ENCODE measurements at places on chromosomes 7 and 10. TPM values are rescaled to one million over a fixed set of nuclear protein-coding genes. Genes with fewer than 3 reads are reported as not detected.

DNA sequence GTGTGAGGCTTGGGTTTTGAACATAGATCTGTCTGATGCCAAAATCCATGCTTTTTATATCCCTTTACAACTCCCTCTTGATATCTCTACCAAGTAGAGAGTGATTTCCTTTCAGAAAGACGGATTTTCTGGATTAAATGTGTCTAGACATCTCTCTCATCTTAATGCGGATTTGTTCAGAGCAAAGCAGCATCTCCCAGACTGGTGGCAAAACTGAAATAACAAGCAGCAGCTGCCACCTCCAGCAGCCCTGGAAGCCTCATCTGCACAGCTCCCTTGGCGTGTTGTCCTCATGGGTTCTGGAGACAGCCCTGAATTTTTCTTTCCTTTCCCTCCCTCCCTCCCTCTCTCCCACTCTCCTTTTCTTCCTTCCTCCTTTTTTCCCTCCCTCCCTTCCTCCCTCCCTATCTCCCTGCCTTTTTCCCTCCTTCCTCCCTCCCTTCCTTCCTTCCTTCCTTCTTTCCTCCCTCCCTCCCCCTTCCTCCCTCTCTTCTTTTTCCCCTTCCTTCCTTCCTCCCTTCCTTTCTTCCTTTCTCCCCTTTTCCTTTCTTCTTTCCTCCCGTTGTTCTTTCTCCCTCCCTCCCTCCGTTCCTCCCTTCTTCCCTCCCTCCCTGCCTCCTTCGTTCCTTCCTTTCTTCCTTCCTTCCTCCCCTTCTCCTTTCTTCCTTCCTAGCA is 639.9 kb downstream of the TYW1 start:
- no peak for DNase-seq

DNA sequence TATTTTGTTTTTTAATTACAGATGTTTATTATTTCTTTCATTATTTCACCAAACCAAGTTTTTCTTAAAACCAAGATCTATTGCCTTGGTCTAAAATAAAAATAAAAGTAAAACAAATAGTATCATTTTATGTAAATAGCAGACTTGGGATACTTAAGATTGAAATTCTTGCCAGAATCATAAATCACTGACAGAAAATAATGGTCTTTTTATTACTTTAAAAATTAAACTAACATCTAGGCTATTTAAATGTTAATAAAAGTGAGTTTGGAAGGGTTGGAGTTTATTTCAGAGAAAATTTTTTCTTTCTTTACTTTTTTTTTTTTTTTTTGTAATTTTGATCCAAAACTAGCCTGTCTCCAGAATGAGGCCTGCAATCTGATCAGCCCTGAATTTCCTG is 568.0 kb upstream of the IGFBP3 start:
- DNase-seq, result no peak

DNA sequence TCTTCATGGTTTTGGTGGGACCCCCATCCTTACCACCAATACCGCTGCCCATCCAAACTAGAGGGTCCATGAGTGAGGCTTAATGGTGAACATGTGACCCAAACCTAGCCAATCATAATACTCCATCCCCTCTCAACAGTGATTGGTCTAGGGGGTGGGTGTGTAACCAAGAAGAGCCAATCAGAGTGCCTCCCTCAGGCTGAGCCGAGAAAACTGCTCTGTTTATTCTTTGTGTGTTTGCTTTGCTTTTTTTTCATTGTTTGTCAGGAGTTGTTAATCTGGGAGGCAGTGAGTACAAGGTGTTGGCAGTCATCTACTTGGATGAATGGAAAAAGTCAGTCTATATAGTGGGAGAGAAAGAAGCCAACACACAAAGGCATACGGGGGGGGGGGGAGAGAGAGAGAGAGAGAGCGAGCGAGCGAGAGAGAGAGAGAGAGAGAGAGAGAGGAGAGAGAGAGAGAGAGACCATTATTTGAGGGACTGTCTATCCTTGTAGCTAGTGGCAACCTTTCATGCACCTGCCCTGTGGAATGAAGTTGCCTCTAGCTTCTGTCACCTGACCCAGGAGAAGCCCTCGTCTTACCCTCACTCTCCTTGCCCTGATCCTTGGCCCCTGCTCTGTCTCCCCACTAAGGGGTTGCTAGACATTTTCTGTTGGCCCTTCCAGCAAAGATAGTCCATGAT is 441.7 kb downstream of the TYW1 start:
- no peak for DNase-seq

DNA sequence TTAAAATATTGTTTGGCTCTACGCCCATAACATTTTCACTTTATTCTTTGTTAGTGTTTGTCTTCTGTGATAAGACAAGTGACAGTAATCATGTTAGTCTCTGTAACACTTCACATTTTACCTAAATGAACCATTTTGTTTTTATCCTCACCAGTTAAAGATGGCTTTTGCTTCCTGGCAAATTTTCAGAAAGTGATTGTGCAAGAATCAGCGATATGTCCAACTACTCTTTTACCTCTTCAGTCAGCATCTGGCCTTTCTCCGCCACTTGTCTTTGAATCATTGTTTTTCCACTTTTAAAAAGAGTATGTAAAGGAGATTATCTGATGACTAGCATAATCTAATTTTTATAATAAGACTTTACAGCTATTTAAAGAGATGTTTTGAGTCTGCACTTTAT is 3.5 kb downstream of the DGKB start:
- DNase-seq, result no peak

- DNase-seq, result no peak
Measured at GRCh38 chr7:158549616-158550393, 37.8 kb downstream of the PTPRN2 start.

DNA sequence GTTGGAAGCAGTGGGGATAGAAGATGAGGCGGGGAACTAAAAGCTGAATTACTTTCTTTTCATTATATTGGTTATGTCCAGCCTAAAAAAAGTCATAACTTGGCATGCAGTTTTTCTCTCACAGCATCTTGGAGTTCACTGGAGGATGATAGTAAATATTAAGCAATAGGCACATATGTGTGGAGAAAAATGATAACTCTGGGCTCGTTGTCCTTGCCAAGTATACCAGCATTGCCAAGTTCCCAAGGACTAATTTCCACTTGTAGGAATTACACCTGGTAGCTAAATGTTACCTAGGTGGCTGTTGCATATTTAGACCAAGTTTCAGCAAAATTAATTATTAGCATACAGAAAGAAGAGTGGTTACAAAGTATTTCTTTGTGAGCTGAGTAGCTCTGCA is 1007.6 kb downstream of the ANKRD7 start:
- DNase-seq, result no peak

- DNase-seq, result no peak
Measured at GRCh38 chr7:20223356-20223755, 6.2 kb upstream of the MACC1 start.

DNA sequence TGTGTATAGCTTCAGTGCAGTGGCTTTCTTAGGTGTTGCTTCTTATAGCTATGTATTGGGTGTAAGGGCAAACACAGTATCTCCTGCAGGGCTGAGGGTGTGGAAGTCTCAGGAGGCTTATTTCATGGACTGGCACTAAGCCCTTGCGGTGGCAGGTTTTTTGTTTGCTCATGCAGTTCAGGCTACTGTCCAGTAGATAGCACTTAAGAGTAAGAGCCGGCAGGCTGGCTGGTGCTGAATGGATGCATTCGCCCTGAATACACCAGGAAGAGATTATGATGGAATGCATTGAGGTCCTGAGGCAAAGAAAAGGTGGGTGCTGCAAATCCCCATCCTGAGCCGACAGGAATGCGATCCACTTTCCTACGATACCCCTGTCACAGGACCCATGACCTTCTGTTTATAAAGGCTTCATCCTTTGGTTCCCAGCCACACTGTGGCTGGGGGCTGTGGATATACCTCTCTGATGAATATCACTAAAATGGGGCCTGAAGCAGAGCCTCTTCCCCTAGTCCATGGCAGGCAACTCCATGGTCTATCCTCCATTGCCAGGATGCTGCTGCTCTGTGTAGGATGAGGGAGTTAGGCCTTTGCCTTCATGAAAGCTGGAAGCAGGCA is 44.9 kb downstream of the ANXA8 start:
- no peak for DNase-seq

DNA sequence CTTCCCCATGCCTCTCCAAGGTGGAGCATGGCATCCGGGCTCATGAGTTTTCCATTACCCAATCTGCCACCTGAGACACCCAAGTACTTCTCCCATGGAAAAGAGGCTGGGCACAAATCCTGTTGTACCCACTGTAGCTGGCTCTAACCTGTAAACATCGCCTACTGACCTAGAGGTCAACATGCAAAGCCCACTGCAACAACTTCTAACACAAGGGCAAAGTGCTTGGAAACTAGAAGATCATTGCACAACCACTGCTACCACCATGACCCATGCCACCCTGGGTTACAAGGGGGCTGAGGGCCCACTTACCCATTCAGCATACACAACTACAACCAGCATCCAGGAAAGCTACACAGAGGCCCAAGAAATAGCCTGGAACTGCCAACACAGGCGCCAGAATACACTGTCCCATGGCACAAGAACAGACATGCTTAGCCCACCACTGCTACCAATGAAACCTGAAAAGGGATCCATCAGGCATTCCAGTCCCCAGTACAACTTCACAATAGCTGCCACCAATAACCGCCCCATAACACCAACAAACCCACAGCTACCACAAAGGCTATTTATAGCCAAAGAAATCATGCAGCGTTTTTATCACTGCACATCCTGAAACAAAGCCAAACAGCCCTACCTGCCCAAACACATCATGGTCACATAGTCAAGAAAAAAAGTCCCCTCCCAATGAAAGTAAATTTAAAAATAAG is 63.4 kb downstream of the RNF32 start:
- DNase-seq, result no peak

- DNase-seq, result no peak
Measured at GRCh38 chr10:47013507-47014154, 102.4 kb downstream of the PTPN20 start.

GRCh38 chr10:43128958-43129706 is 9.1 kb upstream of the CSGALNACT2 start:
- no peak for DNase-seq

- no peak for DNase-seq
Measured at GRCh38 chr7:31101544-31101943, 49.4 kb downstream of the ADCYAP1R1 start.

DNA sequence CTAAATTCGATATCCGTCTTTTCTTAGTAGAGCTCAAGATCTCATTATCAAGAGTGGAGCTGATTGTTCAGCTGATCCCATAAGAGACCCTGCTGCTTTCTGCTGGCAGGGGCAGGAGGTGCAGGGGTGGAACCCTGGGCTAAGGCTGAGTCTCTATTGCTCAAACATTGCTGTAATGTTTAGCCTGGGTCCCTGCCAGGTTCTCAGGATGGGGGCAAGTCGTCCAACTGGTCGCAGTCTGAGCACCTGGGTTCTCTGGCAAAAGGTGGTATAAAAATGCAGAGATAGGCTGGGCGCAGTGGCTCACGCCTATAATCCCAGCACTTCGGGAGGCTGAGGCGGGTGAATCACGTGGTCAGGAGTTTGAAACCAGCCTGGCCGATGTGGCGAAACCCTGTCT is 62.0 kb upstream of the NRBF2 start:
- DNase-seq, result no peak

DNA sequence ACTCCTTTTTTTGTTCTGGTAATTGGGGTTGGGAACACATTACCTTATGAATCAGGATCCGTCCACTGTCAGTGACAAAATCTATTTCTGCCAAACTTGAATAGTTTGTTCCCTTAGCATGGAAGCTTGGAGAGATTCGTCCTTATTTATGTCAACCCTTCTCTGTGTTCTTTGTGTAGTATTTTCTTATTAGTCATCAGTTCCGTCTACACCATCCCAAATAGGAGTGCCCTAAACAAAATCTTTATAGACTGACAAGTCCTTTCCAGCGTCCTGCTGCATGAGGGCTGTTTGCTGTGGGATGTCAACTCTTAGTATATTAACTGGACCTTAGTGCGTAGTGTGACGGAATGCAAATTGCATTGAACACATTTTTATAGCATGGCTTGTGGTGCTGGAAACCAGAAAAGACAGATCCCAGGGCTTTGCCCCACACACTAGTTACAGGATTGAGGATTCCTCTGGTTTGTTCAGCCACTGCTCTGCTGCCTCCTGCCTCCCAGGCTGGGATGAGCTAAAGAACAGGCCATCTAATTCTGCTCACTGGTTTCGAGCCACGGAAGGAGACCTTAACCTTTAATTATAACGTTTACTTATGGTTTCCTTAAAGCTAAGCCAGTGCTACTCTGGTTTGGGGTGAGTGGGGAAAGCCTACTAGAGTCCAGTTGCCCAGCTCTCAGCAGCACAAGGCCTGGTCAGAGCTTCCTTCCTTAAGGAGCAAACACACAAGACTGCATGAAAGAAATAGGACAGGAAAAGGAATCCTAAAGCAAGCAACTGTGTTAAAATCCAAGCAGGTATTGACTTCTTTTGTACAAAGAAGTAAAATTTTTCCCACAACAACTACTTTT is 194.4 kb downstream of the CCSER2 start:
- no peak for DNase-seq

- no peak for DNase-seq
Measured at GRCh38 chr10:7475046-7475911, 64.4 kb upstream of the SFMBT2 start.

GRCh38 chr7:46812101-46812675 is 769.7 kb downstream of the TNS3 start:
- no peak for DNase-seq

- DNase-seq, result no peak
Measured at GRCh38 chr10:97445357-97445721, 467 bp downstream of the EXOSC1 start.

DNA sequence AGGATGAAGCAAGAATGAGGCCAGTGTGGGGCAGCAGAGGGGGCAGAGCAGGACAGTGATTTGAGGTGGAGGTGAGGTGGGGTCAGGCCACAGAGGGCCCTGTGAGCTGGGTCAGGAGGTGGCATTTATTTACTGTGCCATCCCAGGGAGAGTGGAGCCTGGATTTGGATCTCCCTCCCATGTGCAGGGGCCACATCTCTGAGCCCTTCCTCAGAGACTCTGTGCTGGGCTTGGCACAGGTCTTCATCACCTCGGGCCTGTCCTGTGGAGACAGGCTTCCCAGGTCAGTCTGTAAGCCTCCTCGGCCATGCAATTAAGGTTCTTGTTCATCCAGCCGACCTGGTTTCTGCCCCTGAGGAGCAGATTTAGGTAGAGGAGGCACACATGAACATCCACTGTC is 40.9 kb downstream of the ZNF777 start:
- DNase-seq, result no peak

DNA sequence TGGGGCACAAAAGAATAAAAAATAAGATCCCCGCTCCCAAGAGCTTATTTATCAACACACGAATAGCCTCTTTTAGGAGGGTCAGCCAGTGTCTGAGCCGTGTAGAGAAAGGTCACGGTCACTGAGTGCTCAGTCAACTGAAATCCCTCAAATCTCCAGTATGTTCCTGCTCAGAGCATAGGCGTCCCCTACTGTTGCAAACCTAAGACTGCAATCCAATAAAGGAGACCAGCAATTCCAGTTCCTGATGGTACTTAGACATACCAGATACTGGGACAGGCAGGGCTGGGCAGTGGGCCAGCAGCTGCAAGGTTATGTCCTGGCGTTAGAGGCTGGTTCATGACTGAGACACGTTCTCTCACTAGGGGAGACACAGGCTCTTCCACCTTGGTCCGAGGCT is 93.6 kb downstream of the CACNB2 start:
- no peak for DNase-seq

SPDYE5 gene
- polyA plus RNA-seq, result 0.76 TPM

NYAP1 gene
- polyA plus RNA-seq, result 2.6 TPM

PLAC9 gene
- polyA plus RNA-seq, result 28.9 TPM

AEBP1 gene
- polyA plus RNA-seq, result 66.3 TPM

CREM gene
- 85.1 TPM for polyA plus RNA-seq

BMPER gene
- polyA plus RNA-seq, result 28.1 TPM

OGDHL gene
- polyA plus RNA-seq, result 47.6 TPM

CALML5 gene
- polyA plus RNA-seq, result not detected

HTR7 gene
- 0.47 TPM for polyA plus RNA-seq

GPR85 gene
- polyA plus RNA-seq, result 0.99 TPM

RAB19 gene
- 4.2 TPM for polyA plus RNA-seq
